Activated T-cell treated with anti-CD3 and anti-CD28 coated beads for 48 hours (primary cell): ENCODE measurements at places on chromosomes 2 and 18.

- no peak for DNase-seq
These were observed 50.5 kb upstream of the NT5C1B start for GRCh38 chr2:18639756-18640453.

GRCh38 chr2:161344692-161345091 is 36.5 kb downstream of the PSMD14 start:
- no peak for DNase-seq

- no peak for DNase-seq
These were observed 688 bp downstream of the CDH20 start for GRCh38 chr18:61333746-61334490.

- no peak for DNase-seq
These were observed 175.6 kb downstream of the BCL11A start for GRCh38 chr2:60377825-60378224.

GRCh38 chr2:196980473-196980872 is 54.0 kb upstream of the PGAP1 start:
- no peak for DNase-seq

GRCh38 chr18:42310956-42311355 is 355.9 kb downstream of the PIK3C3 start:
- no peak for DNase-seq

DNA sequence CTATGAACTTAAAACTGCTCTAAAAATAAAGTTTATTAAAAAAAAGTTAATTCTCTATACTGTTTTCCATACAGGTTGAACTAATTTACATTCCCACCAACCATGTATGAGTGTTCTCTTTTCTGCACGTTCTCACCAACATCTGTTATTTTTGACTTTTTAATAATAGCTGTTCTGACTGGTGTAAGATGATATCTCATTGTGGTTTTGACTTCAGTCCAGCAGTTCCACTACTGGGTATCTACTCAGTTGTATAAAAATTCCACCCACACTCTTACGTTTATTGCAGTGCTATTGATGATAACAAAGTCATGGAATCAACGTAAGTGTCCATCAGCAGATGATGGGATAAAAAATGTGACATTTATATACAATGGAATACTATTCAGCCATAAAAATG is 33.7 kb downstream of the SPAG16 start:
- DNase-seq, result no peak

DNA sequence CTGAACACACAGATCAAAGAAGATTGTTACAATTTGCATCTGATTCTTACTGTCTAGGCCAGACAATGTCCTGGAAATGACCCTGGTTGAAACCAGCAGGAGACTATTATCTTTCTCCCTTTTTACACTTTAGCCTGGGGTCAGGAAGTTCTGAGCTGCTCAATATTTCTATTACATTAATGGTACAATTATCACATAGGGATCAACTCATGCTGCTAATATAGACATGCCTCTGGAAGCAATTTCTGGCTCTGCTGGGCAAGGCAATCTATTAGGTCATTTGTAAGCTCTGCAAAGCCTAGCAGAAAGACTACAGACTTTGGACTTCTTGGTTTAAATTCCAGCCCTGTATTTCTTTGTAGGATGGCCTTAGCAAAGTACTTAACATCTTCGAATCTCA is 205.3 kb downstream of the LRP1B start:
- no peak for DNase-seq

- no peak for DNase-seq
These were observed 334.1 kb downstream of the GBX2 start for GRCh38 chr2:235833971-235834620.

DNA sequence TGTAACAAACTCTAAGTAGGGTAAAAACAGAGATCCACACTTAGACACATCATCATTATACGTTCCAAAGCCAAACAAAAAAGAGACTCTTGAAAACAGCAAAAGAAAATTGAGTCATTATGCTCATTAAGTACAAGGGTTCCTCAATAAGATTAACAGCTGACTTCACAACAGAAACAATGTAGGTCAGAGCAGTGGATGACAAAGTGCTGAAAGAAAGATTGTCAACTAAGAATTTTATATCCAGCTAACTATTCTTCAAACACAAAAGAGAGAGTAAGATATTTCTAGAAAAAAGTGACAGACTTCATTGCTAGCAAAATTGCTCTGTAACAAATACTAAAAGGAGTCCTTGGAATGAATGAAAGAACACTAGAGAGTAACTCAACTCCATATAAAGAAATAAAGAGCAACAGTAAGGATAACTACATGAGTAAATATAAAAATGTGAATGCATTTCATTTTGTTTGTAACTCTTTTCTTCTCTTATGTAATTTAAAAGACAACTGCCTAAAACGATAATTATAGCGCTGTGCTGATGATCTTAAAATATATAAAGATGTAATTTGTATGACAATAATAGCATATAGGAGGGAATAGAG is 23.8 kb upstream of the DNER start:
- no peak for DNase-seq

- DNase-seq, result no peak
These were observed 77.0 kb downstream of the NCAPH start for GRCh38 chr2:96412307-96413258.

- DNase-seq, result no peak
These were observed 35.6 kb downstream of the EPAS1 start for GRCh38 chr2:46332686-46333281.

- no peak for DNase-seq
These were observed 38.3 kb downstream of the XRCC5 start for GRCh38 chr2:216147172-216148131.

GRCh38 chr18:55354795-55355194 is 233.2 kb downstream of the TCF4 start:
- DNase-seq, result no peak

- no peak for DNase-seq
These were observed 235.4 kb downstream of the CELF4 start for GRCh38 chr18:37330173-37330572.

DNA sequence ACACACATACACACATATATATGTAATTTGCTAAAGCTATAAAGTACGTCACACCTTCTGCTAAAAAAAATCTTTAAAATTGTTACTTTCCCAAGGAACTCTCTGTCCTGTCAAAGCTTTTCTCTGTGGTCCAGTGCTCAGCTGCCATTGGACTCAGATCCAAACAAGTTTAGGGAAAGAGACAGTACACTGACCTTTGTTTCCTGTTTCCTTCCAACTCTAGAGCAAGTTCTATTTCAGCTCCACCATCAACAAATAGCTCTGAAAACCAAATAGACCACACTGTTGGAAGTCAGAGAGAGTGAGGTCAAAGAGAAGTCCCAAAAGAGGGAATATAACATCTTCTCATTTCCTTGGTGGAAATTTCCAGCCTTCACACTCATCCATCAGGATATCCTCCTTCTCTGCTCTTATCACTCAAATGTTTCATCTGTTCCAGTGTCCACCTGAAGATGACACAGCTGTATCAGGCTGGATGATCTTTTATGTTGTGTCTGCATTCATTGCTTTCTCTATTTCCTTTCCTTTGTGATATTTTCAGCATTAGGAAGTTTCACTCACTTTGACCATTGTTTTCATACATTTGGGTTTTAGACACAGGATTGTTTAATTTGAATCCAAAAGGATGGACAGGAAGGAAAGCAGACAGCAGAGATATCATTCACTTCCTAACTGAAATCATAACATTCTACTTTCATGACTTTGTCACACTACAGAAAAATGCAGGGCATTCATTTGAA is 192.3 kb upstream of the NT5C1B start:
- no peak for DNase-seq
